ENCODE measurements at places on chromosomes 2 and 18.

DNA sequence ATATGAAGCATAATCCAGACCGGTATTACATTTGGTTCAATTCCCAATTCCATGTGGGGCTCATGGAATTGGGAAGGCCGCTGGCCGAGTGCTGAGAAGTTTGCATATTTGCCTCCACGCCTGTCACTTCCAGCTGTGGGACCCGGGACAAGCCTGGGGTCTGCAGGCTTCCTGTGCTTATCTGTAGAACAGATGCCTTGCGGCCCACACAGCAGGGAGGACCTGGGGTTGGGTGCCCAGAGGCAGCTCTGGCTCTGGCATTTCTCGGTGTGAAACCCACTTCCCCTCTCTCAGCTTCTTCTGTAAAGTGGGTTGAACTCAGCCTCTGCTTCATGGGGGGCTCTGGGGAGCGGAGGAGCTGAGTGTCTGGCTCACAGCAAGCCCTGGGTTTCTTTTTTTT, 97.9 kb downstream of the SH3BP4 start:
- no peak for DNase-seq

DNA sequence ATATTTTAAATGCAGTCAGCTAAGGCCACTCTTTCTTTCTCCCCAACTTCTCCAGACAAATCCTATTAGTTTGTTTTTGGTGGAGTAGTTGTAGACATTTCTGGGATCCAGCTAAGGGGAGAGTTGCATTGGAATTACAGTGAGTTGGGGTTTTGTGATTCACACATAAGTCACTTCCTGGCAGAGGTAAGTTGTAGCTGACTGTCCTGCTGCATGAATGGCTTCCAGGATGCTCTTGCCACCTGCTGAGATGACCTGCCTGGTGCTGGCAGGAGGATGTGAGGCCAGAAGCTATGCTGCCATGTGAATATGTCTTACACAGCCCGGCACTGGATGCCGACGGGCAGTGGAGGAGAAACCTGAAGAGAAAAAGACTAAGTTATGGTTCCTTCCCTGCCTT, 243.7 kb downstream of the TDRD15 start:
- DNase-seq: no peak

DNA sequence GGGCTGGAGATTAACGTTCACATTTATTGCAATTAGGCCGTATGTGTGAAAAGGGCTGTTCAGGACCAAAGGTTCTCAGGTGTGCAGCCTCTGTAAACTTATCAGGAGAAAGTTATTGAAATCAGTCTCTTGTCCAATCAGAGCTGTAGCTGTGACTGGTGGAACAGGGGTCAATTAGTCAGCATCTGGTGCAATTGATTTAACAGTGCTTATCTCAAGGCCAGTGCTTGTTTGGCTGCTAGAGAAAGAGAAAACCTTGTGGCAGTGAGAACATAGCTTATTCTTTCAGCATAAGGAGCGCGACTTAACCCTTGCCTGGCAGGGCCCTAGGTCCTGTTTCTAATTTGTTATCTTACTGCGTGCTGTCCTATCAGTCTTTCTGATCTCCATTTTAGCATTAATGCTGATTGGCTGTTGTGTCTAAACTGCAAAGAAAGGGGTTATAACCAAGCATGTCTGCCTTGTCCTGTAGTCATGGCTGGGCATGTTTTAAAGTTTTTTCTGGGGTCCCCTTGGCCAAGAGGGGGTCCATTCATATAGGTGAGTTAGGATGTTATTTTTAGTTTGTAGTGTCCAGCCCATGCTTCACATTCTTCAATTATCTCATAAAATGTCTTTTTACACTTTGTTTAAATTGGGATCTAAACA, 66.4 kb downstream of the CYB5A start:
- no peak for DNase-seq

DNA sequence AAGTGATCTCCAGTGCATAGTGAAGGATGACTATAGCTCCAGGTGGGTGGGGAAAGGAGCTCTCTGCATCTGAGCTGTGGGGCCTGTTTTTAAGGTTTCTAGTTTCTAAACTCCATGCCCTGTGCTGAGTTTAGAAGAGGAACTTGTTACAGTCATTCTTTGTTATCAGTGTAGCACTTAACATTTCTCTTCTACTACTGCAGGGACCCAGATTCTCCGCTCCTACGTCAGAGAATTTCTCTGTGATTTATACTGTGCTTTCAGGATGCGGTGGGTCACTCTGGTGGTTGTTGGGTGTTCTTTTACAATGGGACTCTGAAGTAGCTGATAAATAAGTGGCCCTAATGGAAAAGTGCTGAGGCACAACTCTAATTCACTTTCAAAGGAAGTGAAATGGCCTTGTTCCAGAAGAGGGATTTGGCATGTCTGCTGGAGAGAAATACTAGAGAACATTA, 122.0 kb downstream of the WDSUB1 start:
- DNase-seq: no peak

GRCh38 chr2:172664766-172665165, 70.9 kb upstream of the RAPGEF4 start:
- DNase-seq: no peak

GRCh38 chr2:236794176-236794957, 224.7 kb downstream of the ACKR3 start:
- no peak for DNase-seq

- DNase-seq: no peak
These were observed 107.9 kb downstream of the B3GNT2 start for GRCh38 chr2:62303788-62304187.

- no peak for DNase-seq
These were observed 371 bp downstream of the MDH1B start for GRCh38 chr2:206764673-206765241.

- no peak for DNase-seq
These were observed 184.7 kb upstream of the LINC00305 start for GRCh38 chr18:64333584-64333983.

- DNase-seq: no peak
These were observed 45.2 kb downstream of the EIF2AK3 start for GRCh38 chr2:88582030-88582429.

DNA sequence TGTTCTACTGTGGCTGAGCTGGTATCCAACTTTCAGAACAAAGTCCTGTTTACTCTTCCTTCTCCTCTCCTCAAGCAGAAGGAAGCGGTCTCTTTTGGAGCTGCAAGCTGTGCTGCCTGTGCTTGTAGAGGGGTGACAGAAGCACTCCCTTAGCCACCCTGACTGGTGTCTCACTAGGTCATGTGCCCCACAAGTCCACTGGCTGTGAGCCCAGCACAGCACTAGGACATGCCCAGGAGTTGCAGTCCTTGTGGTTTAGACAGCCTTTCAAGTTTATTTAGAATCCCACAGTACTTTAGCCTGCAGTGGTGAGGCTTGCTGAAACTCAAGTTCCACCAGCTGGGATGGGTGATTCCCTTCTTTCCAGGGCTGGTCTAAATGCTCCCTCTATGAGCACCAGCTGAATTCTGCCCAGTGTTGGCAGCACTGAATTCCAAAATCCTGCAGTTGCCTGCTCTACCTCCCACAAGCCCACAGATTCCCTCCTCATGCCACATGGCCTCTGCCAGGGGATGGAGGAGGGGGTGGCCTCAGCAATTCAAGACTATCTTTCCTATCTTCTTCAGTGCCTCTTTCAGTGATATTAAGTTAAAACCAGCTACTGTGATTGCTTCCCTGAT, 61.2 kb downstream of the CCDC85A start:
- peak; percentile 57 for DNase-seq

DNA sequence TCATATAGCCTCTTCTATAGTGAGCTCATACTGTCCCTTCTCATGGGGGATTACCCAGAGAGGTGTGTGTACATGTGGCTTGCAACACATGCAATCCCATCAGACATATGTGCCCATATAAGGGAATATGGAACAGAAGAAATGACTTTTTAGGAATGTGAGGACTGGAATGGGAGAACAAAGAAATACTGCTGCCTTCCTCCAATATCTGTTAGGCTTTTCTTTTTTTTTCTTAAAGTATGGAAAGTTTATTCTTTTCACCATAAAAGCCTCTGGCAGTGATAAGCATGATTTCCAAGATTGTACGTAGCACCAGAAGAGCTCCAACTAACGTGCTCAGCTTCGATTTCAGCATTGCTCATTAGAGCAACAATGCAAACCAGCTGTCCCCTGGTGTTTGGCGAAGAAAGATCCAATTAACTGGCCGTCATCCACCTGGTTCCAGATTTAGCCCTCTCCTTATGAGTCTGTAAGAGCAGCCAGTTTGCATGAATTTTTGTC, 113.6 kb downstream of the ADCYAP1 start:
- peak; percentile 43 for DNase-seq

DNA sequence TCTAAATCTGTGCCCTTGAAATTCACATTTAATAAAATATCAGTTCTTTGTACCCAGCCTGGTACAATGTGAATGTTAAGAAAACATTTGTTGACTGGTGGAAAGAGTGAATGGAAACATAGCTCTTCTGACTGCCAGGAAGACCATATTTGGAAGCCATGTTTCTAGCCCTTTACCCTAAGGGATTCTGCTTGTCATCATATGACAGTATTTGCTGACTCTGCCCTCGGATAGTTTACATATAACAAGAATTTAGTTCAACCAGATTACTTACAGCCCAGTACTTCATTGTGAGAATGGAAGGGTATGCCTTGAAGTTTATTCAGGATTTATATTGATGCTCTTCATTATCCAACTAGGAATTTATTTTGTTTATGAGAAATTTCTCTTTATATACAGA, 13.8 kb upstream of the KCNS3 start:
- no peak for DNase-seq

DNA sequence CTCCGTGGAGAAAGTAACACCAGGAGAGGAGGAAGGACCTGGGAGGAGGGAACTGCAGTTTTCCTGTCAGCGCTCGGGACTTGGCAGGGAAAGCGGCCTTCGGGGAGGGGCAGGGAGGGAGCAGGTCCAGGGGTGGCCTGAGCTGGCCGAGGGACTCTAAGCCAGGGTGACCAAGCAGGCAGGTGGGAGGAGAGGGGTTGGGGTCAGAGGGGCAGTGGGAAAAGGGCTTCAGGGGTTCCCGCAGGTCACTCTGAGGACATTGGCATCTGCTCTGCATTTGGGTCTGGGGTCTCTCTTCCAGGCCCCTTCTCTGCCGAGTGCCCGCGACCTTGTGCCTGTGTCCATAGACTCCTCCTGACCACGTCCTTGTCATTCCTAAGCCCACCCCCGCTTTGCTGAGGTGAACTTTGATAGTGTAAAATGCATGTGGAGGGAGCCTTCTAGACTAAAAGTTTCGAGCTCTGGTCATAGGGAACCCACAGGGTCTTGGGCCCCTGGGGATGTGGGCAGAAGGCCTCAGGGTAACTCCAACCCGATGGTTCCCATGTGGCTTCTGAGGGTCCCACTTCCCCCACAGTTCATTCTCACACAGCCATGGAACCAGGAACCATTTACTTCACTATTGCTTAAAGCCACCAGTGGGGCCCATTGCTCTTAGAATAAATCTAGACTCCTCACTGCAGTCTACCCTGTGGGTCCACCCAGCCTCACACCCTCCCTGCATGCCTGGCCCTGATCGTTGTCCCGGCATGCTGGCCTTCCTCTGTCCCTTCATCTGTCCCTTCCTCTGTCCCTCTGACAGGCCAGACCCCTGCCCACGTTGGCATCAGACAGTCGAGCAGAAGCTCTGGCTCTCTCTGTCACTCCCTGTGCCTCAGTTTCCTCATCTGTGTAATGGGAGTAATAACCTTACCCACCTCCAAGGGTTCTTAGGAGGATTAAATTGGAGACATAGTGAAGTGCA, 229.2 kb downstream of the SEPTIN10 start:
- no peak for DNase-seq

DNA sequence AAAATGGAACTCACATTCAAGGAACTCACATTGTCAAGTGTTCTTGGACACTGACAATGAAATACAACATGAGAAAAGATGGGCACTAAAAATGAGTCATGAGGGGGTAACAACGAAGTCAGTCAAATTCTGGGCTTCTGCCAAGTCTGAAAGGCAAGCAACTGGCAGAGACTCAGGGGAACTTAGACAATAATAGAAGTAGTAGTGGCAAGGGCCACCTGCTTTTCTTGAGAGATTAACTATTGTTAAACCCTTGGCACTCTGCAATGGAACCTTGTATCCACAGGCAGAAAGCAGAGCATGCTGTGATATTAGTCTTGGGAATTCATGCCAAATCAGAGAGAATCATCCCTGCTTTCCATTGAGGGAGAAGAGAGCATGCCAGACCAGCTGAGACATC, 382.6 kb upstream of the CDH2 start:
- no peak for DNase-seq

GRCh38 chr2:181786371-181787228, 104.9 kb upstream of the ITPRID2 start:
- DNase-seq: no peak

DNA sequence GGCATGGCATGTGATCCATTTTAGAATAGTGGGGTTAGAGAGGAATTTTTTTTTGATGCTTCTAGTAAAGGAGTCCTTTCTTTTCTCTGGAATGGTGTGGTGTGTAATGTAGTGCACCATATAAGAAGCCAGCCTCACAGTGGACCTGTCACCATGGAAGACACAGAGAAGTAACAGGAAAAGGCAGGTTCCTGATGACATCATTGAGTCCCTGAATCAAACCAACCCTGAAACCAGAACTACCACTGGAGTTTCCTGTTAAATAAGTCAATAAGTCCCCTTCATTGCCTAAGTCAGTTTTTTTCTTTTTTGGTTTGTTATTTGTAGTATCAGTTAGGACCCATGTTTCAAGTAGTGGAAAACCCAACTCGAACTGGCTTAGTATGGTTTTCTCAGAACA, 11.9 kb downstream of the ADCYAP1 start:
- DNase-seq: no peak

GRCh38 chr18:28063271-28063761, 113.6 kb downstream of the CDH2 start:
- DNase-seq: no peak

GRCh38 chr2:219204425-219205164, 2.0 kb upstream of the ZFAND2B start:
- no peak for DNase-seq

GRCh38 chr18:22711192-22711685, 221.9 kb upstream of the RBBP8 start:
- no peak for DNase-seq

DNA sequence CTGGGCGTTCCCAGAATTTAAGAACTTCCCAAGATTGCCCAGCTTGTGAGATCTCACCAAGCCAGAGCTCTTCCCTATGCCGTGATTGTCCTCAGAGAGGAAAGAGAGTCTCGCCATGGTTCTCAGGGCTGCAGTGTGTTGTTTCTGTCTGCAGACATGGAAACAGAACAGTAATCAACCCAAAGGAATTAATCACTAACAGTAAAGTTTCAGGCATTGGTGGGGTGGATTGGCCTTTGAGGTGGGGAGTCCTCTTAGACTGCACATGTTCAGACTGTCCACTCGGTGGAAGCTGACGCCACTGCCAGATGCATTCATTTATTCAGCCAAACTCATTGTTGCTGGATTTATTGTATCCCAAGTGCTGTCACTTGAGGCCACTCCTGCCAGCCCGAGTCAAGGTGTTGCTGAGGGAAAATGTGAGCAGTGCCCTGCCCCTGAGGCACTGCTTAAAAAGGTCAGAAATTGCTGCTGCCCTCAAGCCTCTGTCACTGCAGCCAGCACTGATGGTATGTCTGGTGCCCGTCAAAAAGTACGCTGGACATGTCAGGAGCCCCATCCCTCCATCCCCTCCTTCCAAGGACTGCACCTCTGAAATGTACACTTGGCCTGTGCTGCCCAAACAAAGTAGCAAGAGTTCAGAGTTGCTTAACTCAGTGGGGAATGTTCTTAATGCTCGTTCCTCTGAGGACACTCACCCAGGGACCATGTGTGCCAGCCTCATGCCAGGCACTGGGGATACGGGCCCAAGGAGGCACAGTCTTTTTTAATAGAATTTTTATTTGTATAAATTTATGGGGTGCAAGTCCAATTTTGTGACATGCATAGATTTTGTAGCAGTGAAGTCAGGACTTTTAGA, 201.0 kb downstream of the GLI2 start:
- DNase-seq: no peak

GRCh38 chr2:108257757-108258331, 18.1 kb downstream of the SULT1C3 start:
- DNase-seq: no peak
